Renal pelvis (tissue), 12 donors: ENCODE measurements at places on chromosomes 7 and 10.
A peak's percentile ranks its signal among the peaks of the same experiment; 100 is the strongest.

GRCh38 chr10:104417637-104418292 lies 64.1 kb downstream of the CFAP58 start:
- DNase-seq, result no peak

GRCh38 chr7:84669177-84669732 lies 474.7 kb upstream of the SEMA3A start:
- DNase-seq, result no peak

- DNase-seq, result no peak
These were observed 29.4 kb downstream of the CTBP2 start for GRCh38 chr10:125130916-125131315.

- DNase-seq, result no peak
These were observed 178.6 kb downstream of the CXCL12 start for GRCh38 chr10:44206127-44206818.

DNA sequence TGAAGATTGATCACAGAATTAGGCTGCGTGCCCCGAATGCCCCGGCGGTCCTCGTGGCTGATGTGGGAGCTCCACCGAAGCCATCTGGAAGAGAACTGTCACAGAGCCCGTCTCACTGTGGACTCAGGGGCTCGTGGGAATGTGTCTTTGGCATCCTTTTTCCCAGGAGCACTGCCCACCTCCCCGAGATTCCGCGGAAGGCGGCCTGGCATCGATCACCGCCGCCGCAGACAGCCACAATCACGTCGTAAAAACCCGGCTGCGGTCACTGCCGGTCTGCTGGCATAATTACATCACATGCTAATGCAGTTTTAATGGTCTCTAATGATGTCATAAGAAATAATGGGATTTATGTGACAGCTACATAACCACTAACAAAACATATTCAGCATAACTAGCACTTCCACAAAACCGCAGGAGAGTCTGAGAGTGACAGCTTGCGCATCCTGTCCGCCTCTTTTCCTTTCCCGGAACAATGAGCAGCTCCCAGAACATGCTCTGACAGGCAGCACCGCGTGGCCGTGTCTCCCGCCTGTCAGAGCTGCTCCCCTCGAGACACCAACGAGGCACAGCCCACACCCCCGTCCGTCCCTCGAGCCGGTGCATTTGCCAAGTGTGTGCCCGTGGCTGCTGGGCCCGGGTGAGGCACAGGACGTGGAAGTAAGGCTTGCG lies 490.0 kb downstream of the PTPRN2 start:
- DNase-seq, result peak; percentile 17

DNA sequence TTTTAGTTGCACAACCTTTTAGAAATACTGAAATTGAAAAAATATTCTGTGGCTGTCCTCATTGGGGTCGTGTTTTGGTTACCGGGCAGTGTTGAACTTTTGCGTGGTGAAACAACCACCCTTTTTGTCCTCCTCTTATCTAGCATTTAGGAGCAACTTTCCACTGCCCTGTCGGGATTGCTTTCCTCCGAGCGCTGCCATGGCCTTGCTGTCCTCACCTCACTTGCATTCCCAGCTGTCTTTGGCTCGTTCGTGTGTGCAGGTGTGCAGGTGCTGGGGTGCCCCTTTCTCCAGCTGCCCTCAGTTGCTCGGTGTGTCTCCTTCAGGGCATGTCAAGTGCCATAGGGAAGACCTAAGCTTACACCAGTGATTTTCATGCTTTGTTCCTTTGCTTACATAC lies 116.9 kb upstream of the GJD4 start:
- no peak for DNase-seq
